Activated T-helper 1 cell treated with anti-CD3 and anti-CD28 coated beads, Interleukin-2, amount 50 U/mL, for 16 hours (primary cell): ENCODE measurements at places on chromosomes 7 and 10.
A peak's percentile ranks its signal among the peaks of the same experiment; 100 is the strongest.

GRCh38 chr7:40839881-40840280 lies 705.1 kb downstream of the SUGCT start:
- no peak for DNase-seq

DNA sequence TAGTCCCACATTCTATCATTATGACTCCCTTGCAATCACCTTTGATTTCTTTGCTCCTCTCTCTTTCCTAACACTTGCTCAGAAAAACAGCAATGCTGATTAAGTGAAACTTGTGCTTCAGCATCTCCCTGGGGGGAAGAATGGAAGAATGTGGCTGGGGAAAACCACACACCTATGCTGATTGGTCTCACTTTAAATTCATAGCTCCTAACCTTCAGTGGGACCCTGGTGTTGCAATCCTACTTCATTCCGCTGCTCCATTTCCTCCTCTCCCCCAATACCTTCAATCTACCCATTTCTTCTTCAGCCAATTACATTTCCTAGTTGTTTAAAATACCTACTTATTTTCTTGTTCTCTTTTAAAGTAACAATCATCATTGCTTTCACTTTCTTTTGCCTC lies 1166.7 kb upstream of the C7orf33 start:
- no peak for DNase-seq

DNA sequence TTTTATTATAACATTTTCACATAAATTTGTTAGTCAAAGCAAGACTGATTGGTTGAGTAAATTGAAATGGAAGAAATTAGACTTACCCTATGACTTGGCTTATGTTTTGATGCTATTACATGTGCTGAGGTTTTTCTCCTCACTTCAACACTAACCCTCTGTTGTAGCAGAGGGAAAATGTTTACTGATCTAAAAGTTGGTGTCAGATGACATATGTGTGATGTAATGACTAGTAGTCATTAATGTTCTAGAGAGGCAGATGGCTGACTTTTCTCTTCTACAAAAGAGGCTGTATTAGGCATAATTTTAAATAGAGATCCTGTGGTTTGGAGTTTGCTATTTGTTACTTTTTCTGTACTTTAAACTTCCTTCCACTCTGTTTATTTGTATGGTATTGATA lies 266.0 kb downstream of the BBS9 start:
- no peak for DNase-seq

GRCh38 chr7:1542841-1543747 lies 12.6 kb downstream of the MAFK start:
- DNase-seq: no peak

GRCh38 chr7:148670807-148671206 lies 27.9 kb upstream of the CUL1 start:
- no peak for DNase-seq

- no peak for DNase-seq
These were observed 57.5 kb downstream of the COL17A1 start for GRCh38 chr10:104028146-104028545.

DNA sequence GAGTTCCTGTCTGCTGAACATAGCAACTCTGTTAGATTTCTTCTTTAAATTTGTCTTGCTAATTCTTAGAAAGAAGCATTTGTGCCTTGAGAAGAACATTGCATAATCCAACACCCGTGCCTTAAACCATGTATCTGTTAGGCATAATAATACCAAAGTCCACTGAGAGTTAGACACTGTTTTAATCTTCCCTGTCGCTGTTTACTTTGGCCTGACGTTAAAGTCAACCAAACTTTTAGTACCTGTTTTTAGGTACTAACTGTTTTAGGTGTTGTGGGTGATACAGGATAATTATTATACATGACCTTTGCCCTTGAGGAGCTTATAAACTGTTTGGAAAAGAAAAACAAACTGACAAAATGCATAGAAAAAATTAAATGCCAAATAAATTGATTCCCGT lies 43.6 kb downstream of the KLHDC10 start:
- DNase-seq: no peak

- DNase-seq: no peak
These were observed 81.3 kb upstream of the DKK1 start for GRCh38 chr10:52232561-52233350.

DNA sequence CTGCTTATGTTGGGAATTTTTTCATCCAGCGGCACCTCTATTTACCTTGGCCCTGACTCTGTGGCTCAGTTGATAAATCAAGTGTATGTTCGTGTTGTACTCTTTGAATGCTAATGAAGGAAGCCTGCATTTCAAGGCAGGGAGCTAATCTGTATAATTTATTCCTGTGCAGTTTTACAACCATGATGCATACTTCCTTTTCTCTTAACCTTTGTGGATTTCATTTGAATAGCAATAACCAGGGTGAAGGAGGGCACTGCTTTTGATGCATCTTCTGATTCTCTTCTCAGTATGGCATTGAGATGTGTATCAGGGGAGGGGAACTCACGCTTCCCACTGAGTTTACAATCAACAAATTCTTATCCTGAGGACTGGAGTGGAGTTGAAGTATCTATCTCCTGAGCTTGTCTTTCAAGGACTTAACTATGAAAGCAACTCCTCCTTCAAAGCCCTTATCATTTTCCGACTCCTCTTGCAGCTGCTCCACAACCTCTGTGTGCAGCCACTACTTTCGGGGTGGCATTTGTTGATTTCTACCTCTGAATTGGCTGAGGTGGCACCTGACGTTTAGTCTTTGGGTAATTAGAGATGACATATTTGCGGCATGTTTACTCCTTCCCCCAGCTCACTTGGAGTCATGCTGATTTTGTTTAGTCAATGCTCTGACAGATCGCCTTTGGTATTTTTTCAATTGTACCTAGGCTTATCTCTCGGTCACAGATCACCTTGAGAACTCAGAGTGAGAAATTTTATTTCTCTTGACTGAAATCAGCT lies 275.2 kb downstream of the PHTF2 start:
- DNase-seq: no peak

- DNase-seq: no peak
These were observed 86.8 kb upstream of the EEPD1 start for GRCh38 chr7:36066343-36066664.

DNA sequence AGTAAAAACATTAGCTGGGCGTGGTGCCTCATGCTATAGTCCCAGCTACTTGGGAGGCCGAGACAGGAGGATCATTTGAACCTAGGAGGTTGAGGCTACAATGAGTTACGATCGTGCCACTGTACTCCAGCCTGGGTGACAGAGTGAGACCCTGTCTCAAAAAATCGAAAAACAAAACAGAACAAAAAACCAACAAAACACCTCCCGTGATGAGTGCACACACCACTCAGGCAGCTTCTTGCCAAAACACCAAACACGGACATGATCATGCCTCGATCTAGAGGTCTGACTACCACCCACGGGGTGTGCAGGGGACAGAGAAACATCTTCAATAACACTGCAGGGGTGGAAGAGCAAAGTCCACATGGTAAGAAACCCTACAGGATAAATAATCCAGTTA lies 44.4 kb downstream of the AMZ1 start:
- no peak for DNase-seq

DNA sequence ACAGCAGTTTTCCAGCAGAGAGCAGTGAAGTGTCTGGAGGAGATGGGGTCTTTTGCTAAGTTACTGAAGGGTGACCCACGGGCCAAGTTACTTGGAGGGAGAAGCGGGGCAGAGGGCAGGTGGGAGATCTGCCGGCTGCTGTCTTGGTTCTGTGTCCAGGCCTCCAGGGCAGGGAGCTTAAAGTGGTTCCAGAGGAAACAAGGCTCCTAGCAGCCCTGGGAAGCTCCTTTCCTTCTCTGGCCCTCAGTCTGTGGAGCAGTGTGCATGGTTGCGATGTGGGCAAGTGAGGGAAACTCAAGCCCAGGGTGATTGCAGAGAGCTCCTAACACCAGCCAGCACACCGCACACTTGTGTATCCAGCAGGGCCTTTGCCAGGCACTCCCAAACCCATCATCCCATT lies 6.3 kb downstream of the GHRHR start:
- DNase-seq: no peak

DNA sequence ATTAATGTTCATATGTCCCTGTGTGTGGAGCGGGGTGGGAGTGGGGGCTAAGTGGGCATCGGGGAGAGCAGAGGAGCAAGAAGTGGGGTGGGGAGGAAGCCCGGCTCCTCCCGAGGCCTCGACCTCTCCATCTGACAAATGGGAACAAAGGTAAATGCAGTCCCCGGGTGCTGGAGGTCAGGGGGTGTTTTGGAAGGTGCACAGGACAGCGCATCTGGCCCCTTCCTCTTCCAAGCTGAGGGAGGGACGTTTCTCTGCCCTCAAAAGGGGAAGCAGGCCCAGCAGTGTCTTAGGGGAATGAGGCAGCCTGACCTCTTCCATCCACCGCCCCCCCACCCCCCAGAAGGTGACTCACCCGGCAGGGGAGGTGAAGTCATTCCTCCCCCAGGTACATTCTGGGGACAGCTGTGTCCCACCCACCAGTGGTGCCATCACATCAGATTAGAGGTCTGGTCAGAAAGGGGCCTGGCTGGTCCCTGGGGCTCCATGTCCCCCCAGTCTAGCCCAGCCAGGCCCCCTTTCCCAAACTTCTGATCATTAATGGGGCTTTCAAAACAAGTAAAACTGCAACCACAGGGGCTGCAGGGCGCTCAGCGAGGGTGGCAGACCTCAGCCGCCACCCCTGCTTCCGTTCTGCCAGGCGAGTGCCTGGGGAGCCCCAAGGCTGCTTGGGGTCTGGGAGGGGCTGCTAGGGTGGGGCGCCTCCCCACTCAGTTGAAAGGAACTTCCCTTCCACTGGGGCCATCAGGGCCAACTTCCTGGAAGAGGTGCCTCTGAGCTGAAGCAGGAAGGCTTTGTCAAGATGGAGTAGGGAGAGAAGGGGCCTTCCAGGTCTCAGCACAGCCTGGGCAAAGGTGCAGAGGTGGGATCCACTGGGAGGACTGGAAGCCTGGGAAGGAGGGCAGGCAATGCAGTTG lies 10.8 kb downstream of the LFNG start:
- peak; percentile 59 for DNase-seq

DNA sequence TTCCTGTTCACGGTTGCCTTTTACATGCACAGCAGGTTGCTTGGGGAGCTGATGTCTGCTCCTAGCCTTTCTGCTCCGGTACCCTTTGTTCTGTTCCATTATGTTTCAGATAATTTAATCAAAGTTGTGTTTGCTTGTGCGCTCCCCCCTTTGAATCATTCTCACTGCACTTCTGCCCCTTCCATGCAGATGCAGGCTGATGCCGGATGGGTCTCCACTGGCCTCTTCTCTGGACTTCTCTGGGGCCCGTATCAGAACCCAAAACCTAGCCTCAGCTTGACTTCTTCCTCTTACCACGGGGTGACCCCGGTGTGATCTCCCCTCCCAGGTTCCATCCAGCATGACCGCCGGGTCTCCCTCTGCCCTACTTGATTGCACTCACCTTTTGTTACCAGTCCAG lies 272.0 kb downstream of the DPP6 start:
- DNase-seq: no peak

GRCh38 chr10:21445163-21445562 lies 80.3 kb downstream of the SKIDA1 start:
- no peak for DNase-seq

DNA sequence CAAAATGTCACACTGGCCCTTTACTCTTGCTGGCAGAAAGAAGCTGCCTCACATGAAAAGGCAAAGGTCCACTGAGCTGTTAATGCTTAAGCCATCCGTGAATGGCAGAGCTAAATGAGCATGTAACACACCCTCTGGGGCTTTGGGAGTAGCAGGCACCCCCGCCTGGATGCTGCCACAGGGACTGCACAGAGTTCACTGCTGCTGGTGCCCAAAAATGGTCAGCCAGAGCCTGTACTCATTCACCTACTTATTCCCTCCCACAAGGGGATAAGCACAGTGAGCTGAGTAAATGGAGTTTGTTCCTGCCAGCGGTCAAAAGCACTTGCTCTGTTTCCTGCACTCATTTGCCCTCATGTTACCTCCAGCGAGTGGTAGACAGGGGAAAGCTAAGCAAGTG lies 374.0 kb upstream of the STEAP1 start:
- no peak for DNase-seq

DNA sequence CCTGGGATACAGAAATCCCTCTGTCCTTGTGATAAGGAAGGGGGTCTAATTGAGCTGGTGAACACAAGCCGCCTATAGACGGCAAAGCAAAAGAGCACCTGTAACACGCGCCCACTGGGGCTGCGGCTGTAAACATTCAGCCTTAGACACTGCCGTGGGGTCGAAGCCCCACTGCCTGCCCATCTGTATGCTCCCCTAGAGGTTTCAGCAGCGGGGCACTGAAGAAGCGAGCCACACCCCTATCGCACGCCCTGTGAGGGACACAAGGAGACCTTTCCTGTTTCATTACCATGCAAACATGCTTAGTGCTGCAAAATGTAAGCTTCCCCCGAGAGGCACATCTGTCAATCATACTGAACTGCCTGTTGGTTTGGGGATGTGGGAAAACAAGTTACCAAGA lies 82.1 kb downstream of the NRP1 start:
- no peak for DNase-seq

DNA sequence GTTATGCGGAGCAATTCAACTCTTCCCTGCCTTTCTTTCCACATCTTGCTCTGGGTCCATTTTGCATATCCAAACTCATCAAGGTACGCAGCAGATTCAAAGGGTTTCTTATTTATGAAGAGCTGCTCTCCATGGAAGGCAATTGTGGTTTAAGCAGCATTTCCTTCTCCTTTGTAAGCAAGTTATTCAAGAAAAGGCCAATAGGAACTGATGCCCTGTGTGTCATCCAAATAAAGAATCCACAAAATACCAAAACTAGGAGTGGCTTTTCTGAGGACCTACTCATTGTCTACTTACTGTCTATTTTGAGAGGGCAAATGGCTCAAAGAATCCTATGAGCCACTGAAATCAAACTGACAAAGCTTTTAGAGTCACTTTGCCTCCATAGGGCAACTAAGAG lies 253.1 kb downstream of the PTEN start:
- no peak for DNase-seq

DNA sequence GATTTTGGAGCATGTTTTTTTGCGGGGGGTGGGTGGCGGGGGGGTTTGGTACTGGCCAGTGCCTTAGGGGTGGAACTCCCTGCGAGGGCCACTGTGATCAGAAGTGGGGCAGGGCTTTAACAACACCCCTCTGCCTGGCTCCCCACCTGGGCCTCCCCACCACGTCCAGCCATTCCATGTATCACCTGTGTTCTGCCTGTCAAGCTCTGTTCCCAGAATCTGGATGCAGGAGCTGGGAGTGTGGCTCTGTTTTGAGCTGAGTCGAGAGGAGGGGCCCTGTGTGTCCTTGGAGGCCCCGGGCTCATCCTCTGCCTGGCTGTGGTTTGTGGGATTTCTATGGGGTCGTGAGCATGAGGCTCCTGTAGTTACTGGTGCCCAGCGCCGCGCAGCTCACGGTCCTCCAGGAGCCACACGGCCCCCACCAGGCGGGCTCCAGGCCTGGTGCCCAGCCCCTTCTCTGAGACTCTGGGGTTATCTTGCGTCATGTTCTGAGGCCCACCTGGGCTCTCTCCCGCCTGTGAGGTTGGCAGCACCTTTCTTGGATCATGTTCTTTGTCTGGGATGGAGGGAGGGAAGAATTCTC lies 29.6 kb downstream of the PFKFB3 start:
- DNase-seq: no peak

- no peak for DNase-seq
These were observed 18.7 kb upstream of the ZNF488 start for GRCh38 chr10:47402641-47403301.

DNA sequence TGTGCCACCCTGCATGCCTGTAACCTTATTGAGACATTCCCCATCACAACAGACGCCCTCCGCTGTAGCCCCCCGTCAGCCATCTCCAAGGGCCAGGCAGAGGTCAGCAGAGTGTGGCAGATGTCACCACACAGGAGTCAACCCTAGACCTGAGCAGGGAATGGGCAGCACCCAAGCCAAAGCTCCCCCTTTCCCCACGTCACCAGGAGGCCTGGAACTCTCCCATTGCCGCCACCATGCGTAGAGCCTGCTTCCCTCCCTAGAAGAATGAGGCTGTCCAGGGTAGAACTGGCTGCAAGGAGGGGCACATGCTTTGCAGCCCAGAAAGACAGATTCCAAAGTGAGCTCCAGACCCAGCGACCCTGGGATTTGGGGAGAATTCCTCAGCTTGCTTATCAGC lies 342.9 kb downstream of the TNS3 start:
- no peak for DNase-seq
